ENCODE measurements at places on chromosomes 7 and 10. TPM values are rescaled to one million over a fixed set of nuclear protein-coding genes. Genes with fewer than 3 reads are reported as not detected.

DNA sequence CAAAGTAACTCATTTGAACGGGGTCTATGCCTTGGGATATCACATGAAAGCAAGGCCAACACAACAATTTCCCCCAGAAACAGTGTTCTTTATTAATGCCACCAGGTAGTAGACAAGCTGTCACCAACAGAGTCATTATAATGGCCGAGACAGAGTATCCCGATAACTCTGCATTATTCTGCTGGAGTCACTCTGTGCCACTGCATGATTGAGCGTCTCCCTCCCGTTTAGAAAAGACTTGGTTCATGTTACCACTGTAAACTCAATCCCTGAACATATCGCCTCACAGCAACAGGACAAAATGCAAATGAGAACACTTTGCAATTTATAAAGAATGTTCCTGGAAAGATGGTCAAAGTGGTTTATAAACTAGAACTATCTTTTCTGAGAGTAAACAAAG is 932.5 kb downstream of the GATA3 start:
- H3K27me3 ChIP-seq: no peaks in the 10 kb centered on the region
- no peak for DNase-seq
- peaks cover 25% of the 10 kb centered on the region for H3K4me1 ChIP-seq

DNA sequence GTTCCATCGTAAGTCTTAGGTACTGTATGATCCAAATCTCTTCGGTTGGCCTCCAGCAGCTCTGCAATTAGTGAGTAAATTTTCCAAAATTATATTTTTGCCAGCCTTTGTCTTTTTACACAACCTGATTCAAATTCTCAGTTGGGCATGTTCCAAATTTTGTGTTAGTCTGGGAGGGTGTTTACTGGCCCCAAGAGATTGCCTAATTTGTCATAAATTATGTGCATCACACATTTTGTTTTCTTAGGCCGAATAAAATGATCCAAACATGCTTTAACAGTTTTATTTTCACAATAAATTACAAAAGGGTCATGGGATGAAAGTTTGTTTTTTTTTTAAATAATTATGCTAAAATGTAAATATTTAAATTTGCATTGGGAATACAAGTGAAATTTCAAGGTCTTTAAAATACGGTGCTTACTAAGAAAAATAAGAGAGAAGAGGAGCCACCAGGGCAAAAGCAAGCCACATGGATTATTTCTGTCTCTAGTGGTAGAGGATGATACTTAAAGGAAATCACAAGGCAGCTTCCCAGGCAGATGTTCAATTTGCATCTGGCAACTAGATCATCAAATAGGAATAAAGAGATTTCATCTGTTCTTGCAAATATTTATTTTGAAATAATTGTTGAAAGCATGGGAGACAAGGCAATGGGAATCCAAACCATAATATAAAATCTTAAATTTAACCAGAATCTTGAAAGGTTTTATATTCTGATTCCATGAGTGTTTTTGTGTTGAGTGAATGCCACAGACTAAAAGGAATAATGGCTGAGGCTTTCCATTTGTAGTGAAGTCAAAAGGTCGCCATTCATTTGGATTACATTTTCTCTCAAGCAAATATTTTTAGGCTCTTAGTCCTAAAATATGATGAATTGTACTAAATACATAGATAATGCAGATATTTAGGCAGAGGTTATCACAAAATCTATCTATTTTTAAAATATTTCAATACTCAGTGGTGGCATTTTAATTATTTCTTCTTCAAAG is 111.1 kb downstream of the MDFIC start:
- H3K27me3 ChIP-seq: no peaks in the 10 kb centered on the region
- no peak for DNase-seq
- peaks cover 7% of the 10 kb centered on the region for H3K4me1 ChIP-seq
- no peak overlapping the region for H3K27ac ChIP-seq
- no peak overlapping the region for H3K4me3 ChIP-seq
- no peaks in the 10 kb centered on the region for H3K36me3 ChIP-seq

The VPS37D gene
- total RNA-seq: 0.87 TPM

The SPDYE1 gene
- total RNA-seq: not detected

DNA sequence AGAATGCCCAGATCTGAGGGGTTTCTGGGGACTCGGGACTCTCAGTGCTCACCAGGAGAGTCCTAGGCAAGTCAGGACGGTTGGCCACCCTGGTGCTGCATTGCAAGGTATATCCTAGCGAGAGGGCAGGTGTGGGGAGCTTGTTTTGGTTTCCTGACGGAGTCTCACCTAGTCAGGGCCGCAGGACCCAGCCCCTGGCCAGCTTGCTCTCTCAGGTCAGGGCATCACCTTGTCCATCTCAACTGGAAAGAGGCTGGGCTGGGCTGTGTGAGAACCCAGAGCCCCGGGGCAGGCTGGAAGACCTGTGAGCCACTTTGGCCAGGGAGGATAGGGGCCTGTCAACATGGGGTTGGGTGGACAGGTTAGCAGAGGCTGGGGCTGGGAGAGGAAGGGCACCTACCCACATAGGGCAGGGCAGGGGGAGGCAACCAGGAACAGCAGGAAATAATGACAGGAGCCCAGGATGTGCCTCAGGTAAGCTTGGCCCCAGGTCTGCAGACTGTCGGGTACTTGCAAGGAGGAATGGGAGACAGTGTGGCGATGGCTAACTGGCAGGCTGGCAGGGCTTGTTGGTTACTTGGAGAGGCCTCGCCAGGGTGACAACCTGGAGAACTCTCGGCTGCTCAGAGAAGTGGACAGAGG is 31.5 kb downstream of the DNAJB12 start:
- H3K4me3 ChIP-seq: no peak overlapping the region
- peaks cover 2% of the 10 kb centered on the region for H3K27me3 ChIP-seq
- H3K36me3 ChIP-seq: peaks cover 20% of the 10 kb centered on the region
- no peak for DNase-seq
- peak overlapping the region; percentile 99 for H3K27ac ChIP-seq

- H3K4me3 ChIP-seq: no peak overlapping the region
- H3K4me1 ChIP-seq: no peaks in the 10 kb centered on the region
- H3K27ac ChIP-seq: no peak overlapping the region
- H3K36me3 ChIP-seq: no peaks in the 10 kb centered on the region
Measured at GRCh38 chr10:11853468-11853867, 30.3 kb downstream of the PROSER2 start.

The TMEM168 gene
- 15.2 TPM for total RNA-seq

The TAC1 gene
- not detected for total RNA-seq

The CPED1 gene
- not detected for total RNA-seq

DNA sequence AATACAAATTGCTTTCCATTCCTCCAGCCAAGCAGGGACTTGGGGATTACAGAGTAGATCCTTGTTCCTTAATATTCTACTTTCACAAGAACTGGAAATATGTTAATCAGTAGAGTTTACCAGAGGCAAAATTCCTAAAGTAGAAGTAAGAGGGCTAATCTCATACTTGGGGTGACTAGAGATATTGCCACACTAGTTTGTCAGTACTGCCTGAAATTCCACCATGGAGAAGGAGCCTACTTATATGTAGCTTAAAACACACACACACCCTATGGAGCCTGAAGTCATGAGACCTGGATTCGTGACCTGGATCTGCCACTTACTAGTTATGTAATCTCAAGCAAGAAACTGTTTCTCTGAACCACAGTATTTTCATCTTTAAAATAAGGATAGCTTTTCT is 33.9 kb downstream of the STRIP2 start:
- no peak overlapping the region for H3K4me3 ChIP-seq
- no peaks in the 10 kb centered on the region for H3K27me3 ChIP-seq
- DNase-seq: no peak
- H3K4me1 ChIP-seq: peaks cover 4% of the 10 kb centered on the region
- H3K36me3 ChIP-seq: peaks cover 6% of the 10 kb centered on the region

DNA sequence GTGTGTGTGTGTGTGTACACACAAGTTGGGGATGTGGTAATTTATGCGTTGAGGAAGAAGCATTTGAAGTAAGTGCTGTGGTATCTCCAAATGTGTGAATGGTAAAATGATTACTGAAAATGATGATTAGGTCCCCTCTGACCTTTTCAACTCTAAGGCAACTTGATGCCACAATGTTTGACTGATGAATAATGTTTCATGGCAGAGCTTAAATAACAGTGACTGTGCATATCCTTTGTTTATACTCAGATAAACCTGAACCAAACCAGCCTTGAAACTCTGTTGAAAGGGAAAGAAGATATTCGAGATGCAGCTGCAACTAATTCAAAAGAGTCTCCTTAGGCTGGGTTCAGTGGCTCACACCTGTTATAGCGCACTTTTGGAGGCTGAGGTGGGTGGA is 64.8 kb upstream of the YAE1 start:
- DNase-seq: no peak
- peaks cover 4% of the 10 kb centered on the region for H3K27me3 ChIP-seq
- H3K36me3 ChIP-seq: no peaks in the 10 kb centered on the region
- no peaks in the 10 kb centered on the region for H3K4me1 ChIP-seq
- H3K4me3 ChIP-seq: no peak overlapping the region
- H3K27ac ChIP-seq: no peak overlapping the region

The PI4K2A gene
- total RNA-seq: 8.5 TPM

GRCh38 chr7:17056491-17057142 is 174.8 kb upstream of the AGR3 start:
- H3K4me1 ChIP-seq: peaks cover 8% of the 10 kb centered on the region
- no peaks in the 10 kb centered on the region for H3K36me3 ChIP-seq
- no peak overlapping the region for H3K4me3 ChIP-seq

The PNLIP gene
- not detected for total RNA-seq

The FAM25A gene
- total RNA-seq: not detected

- H3K4me3 ChIP-seq: no peak overlapping the region
- no peak for DNase-seq
- no peak overlapping the region for H3K27ac ChIP-seq
- no peaks in the 10 kb centered on the region for H3K27me3 ChIP-seq
- peaks cover 5% of the 10 kb centered on the region for H3K4me1 ChIP-seq
- H3K36me3 ChIP-seq: peaks cover 27% of the 10 kb centered on the region
Measured at GRCh38 chr10:97483506-97483905, 14.7 kb downstream of the MMS19 start.

The SPDYE6 gene
- not detected for total RNA-seq

The FAM204A gene
- 64.1 TPM for total RNA-seq

DNA sequence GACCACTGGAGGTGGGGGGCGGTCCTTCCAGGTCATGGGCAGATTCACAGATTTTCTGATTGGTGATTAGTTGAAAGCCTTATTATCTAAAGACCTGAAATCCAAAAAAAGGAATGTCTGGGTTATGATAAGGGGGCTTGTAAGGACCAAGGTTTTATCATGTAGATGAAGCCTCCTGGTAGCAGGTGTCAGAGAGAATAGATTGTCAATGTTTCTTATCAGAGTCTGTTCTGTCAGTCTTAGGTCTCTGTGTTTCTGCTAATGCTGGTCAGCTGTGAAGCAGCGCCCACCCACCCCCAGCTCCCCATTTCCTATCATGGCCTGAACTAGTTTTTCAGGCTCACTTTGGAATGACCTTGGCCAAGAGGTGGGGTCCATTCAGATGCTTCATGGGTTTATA is 21.2 kb downstream of the TES start:
- H3K4me1 ChIP-seq: peaks cover 77% of the 10 kb centered on the region
- no peaks in the 10 kb centered on the region for H3K27me3 ChIP-seq
- peak overlapping the region; percentile 57 for H3K27ac ChIP-seq
- H3K4me3 ChIP-seq: no peak overlapping the region
- peaks cover 4% of the 10 kb centered on the region for H3K36me3 ChIP-seq

The PNLIPRP3 gene
- not detected for total RNA-seq

- no peaks in the 10 kb centered on the region for H3K36me3 ChIP-seq
- H3K4me3 ChIP-seq: no peak overlapping the region
- H3K27me3 ChIP-seq: no peaks in the 10 kb centered on the region
- no peak overlapping the region for H3K27ac ChIP-seq
Measured at GRCh38 chr7:9307131-9307530, 873.7 kb downstream of the NXPH1 start.

The ATE1 gene
- total RNA-seq: 18.0 TPM

The SPDYE9 gene
- not detected for total RNA-seq

The NAPEPLD gene
- total RNA-seq: 6.3 TPM

GRCh38 chr7:50347693-50348092 is 43.2 kb downstream of the IKZF1 start:
- DNase-seq: peak; percentile 73
- H3K4me1 ChIP-seq: peaks cover 93% of the 10 kb centered on the region
- peaks cover 86% of the 10 kb centered on the region for H3K36me3 ChIP-seq
- H3K4me3 ChIP-seq: peak overlapping the region; percentile 55
- H3K27ac ChIP-seq: peak overlapping the region; percentile 95

- H3K27me3 ChIP-seq: peaks cover 1% of the 10 kb centered on the region
- no peak for DNase-seq
- no peaks in the 10 kb centered on the region for H3K36me3 ChIP-seq
- no peaks in the 10 kb centered on the region for H3K4me1 ChIP-seq
Measured at GRCh38 chr10:118569241-118569881, 26.1 kb downstream of the PRLHR start.

GRCh38 chr10:122139627-122140170 is 131.4 kb upstream of the BTBD16 start:
- H3K27me3 ChIP-seq: no peaks in the 10 kb centered on the region
- no peaks in the 10 kb centered on the region for H3K4me1 ChIP-seq
- no peak for DNase-seq

The CNPY1 gene
- not detected for total RNA-seq

GRCh38 chr7:152663148-152663740 is 12.7 kb downstream of the XRCC2 start:
- no peaks in the 10 kb centered on the region for H3K4me1 ChIP-seq
- H3K27ac ChIP-seq: no peak overlapping the region
- no peak for DNase-seq
- peaks cover 59% of the 10 kb centered on the region for H3K36me3 ChIP-seq
- H3K27me3 ChIP-seq: no peaks in the 10 kb centered on the region

DNA sequence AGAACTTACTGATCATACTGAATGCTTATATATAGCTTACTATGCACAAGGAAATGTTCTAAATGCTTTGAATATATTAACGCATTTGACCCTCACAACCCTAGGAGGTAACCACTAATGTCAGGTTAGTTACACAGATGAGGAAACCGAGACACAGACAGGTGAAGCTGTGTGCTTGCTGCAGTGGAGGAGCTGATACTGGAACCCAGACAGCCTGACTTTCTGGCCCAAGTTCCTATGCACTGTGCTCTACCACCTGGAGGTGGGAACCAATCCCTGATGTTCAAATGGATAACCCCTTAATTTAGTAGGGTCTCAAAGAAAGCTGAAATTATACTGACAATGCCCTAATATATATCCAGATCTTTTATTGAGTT is 119.6 kb downstream of the SORBS1 start:
- peaks cover 2% of the 10 kb centered on the region for H3K27me3 ChIP-seq
- no peaks in the 10 kb centered on the region for H3K36me3 ChIP-seq
- H3K4me1 ChIP-seq: peaks cover 6% of the 10 kb centered on the region
- no peak overlapping the region for H3K4me3 ChIP-seq
